ENCODE measurements at places on chromosomes 7 and 10.

DNA sequence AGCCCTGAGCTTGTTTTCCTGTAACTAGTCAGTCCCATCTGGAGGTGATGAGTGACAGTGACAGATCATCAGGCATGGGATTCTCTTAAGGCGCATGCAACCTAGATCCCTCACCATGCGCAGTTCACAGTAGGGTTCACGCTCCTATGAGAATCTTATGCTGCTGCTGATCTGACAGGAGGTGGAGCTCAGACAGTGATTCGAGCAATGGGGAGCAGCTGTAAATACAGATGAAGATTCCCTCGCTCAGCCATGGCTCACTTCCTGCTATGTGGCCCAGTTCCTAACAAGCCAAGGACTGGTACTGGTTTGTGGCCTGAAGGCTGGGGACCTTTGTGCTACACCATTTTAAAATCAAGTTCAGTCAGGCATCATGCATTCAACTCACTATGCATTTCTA lies 221.7 kb downstream of the KIAA1217 start:
- no peak for DNase-seq

GRCh38 chr7:801940-802381 lies 30.3 kb upstream of the SUN1 start:
- peak; percentile 30 for DNase-seq

- no peak for DNase-seq
These were observed 428.4 kb upstream of the IGFBP3 start for GRCh38 chr7:46349490-46349889.

DNA sequence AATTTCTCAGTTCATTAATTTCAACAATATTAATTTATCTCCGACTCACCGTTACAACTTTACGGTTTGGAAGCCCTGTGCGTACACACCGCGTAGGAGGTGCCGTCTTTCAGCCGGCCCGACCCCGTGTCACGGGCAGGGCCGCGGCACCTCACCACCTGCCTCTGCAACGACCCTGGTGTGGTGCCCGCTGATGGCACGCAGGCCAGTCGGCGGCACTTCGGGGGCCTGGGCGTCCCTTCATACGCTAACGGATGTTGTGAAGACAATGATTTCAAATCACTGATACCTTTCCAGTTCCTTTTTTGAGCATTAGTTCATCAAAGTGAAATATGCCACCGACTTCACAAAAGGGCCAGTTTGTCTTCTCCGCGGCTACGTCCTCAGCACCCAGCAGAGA lies 125.3 kb downstream of the EBF3 start:
- no peak for DNase-seq

DNA sequence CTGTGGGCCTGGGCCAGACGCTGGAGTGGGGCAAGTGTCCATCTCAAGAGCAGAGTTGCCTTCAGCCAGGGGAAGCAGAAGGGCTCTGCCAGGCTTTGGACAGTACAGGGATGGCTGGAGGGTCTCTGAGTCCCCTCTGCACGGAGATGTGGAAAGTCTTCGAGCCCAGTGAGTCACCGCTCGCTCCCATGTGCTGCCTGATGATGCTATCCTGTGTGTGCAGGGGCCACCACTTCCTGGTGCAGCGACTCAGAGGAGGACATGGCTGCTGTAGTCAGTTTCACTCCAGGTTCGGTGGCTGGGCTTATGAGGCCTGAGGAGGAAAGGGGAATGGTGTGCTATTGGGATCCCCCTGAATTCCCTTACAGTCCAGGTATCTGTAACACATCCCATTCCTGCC lies 6.0 kb downstream of the ADCYAP1R1 start:
- no peak for DNase-seq

GRCh38 chr7:129501760-129502707 lies at the start of gene SMKR1:
Gene SMKR1 (plus strand): TSS chr7:129502531. CDS start chr7:129502825, 294 bp downstream.
- no peak for DNase-seq

DNA sequence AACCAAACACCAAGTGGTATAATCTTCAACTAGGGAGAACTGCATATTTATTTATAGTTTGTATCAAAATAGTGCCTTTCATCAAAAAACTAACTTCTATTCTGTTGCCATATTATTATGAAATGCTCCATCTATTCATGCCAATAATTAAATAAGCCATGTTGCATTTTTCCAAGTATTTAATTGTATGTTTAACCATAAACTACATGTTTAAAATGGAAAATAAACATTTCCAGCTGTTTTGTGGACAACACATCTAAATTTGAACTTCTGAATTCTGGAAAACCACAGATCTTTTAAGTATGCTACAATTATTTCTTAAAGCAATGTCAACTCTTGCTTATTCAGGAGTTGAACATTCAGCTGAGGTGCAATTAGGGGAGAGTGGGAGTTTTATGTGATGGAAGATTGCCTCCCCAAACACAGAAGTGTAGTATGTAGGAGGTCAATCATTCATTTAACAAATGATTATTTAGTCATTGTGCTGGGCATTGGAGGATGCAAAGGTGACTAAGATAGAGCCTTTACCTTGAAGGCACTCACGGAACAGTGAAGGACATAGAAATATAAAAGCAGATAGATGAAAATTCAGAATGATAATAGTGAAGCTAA lies 80.7 kb upstream of the PPP1R3C start:
- DNase-seq: no peak

DNA sequence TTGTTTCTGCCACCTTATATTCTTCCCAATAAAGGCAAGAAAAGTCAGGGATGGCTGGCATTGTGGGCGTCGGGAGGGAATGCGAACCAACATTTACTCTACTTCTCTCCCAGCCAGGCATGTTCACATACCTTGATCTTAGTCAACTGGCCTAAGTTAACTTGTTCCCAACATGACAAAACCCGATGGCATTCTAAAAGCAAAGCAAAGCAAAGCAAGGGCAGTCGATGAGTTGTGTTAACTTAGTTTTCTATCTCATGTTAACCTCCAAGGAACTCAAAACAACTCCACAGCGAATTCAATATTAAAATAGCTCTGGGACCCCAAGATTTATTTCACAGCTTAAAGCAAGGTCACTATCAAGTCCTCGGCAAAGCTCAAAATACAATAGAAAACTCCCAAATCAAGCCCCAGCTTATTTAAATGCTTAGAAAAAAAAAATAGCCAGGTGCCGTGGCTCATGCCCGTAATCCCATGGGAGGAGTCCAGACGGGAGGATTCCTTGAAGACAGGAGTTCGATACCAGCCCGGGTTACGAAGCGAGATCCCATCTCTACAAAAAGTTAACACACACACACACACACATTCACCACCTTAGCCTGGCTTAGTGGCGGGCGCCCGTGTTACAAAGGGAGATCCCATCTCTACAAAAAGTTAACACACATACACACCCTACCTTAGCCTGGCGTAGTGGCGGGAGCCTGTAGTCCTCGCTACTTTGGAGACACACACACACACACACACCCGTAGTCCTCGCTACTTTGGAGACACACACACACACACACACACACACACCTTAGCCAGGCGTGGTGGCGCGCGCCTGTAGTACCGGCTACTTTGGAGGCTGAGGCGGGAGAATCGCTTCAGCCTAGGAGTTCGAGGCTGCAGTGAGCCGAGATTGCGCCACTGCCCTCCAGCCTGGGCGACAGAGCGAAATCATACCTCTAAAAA lies 901 bp upstream of the CCNY start:
- DNase-seq: no peak

- no peak for DNase-seq
These were observed 32.6 kb downstream of the GRID1 start for GRCh38 chr10:86333826-86334487.

GRCh38 chr10:104349623-104350126 lies 4.0 kb upstream of the CFAP58 start:
- DNase-seq: no peak

DNA sequence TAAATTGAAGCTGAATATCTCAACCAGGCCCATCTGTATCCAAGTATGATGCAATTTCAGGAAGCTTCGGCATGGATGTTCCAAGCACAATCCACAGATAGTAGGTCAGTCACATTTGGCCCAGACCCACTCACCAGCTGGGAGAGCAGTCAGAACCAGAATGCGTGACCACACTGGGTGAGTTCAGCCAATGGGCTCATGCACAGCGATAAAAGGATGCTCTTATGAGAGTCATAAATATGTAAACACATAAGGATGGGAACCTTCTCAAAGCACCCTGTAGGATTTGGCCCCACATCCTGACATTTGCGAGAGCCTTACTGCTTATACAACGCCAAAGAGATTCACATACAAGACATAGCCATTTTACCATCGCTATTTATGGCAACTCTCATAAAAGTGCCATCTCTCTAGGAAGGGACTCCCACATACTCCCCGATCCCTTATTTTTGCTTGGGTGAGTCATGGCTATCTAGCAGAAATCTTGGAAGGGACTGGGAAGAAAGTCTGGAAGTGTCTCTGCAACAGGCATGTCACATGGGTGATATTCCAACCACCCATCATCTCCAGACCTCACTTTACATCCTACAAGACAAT lies 3.0 kb downstream of the AFAP1L2 start:
- no peak for DNase-seq

DNA sequence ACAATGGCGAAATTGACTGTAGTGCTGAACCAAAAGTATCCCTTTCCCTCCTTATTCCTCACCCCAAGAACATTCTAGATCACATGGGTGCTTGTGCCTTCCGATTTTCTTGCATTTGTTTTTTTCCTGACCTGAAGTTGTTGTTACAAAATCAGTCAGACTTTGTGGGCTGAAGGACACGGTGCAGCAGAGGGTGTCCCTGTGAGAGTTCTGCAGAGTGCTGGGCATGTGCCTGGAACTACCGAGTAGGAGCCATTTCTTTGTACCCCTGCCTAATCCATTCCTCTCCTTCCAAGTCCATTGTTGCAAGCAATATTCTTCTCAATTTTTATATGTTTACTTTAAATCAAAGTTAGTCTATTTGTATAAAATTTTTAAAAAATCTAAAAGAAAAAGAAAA lies 35.3 kb upstream of the GJD4 start:
- no peak for DNase-seq

- no peak for DNase-seq
These were observed 20.6 kb downstream of the CALML5 start for GRCh38 chr10:5478694-5479305.

DNA sequence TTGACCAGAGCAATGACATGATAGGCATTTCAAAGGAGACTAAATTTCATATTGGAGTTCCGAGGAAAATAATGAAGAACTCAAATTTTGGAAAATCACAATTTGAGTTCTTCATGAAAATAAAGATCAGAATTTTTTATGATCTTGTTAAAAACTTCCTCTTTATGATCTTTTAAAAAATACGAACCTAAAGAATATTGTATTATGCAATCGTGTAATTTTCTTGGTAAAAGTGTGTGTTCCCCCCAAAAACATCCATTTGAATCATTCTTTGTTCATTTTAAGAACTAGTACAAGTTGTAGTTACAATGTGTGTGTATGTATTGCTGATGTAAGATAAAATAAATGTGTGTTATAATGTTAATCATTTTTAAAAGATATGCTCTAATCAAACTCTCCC lies 79.3 kb upstream of the PDK4 start:
- DNase-seq: no peak

DNA sequence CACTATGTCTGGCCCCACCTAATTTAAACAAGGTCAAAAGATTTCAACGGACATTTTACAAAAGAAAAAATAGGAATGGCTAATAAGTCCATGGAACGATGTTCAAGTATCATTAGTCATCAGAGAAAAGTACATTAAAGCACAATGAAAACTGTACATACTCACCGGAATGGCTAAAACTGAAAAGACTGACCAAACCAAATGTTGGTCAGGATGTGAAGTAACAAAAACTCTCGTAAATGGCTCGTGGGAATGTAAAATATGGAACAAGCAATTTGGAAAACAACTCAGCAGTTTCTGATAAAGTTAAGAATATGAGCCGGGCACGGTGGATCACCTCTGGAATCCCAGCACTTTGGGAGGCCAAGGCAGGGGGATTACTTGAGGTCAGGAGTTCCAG lies 65.7 kb upstream of the PARD3 start:
- no peak for DNase-seq

DNA sequence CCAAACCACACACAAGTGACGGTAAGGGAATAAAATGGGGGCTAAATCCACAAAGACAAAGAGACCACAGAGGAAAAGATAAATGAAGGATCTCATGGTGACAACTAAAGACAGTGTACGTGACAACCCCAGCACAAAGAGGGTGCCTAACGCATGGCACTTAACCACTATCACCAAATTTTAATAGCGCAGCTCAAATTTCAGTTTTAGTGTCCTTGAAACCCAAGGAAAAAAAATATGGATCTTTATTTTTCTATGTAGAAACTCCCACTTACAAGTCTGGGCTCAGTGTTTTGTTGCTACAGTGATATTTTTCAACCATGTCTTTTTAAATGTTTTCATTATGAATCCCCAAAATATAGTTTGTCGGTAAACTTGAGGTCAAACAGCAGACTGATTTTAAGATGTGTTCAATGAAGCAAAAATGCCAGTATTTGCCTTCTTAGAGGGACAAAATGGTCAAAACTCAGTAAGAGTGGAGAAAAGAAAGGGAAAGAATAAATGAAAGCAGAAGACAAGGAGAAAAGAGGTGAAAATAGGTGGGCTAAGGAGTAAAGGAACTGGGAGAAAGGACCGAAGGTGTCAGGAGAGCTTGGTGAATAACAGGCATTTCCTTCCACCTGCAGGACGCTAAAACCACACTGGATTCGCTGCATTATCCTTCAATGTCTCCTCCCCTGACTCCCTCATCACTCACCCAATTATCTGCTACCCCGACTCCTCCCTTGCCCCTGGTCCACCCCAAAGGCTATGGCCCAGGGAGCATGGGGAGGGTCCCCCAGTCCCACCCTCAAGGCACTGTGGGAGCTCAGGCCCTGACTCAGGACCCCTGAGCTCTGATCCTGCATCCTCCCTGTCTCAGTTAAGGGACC lies 3.5 kb downstream of the ASB13 start:
- DNase-seq: no peak

GRCh38 chr10:29878492-29878891 lies 180.9 kb downstream of the JCAD start:
- DNase-seq: no peak

DNA sequence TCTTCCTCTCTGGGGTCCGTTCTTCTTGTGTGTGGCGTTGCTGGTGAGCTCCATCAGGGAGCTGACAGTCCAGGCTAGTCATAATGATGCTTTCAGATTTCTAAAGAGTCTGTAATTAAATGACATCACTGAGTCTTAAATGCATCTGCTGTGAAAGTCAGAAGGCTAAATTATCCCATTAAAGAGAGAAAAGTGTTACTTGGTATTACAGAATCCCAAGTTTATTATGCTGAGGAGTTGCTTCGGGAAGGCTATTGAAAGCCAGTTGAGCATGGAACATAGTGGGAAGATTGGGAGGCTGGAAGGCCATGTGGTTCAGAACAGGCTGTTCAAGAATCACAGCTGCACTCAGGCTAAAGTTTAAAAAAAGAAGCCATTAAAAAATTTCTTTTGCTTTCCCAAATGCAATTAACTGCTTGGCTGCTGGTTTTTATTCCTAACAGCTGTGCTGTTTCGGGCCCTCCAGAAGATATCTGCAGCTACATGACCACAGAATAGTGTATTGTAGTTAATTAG lies 342.6 kb upstream of the LRGUK start:
- no peak for DNase-seq

- no peak for DNase-seq
These were observed 56.3 kb downstream of the MTERF1 start for GRCh38 chr7:91824201-91824600.

GRCh38 chr7:148045521-148045920 lies 545.0 kb upstream of the C7orf33 start:
- no peak for DNase-seq

Data from DMS 273 treated with DMSO at 0.1 percent for 48 hours (cell line).